Uterus (tissue), 4 donors: ENCODE measurements at places on chromosomes 11 and 22. TPM values are rescaled to one million over a fixed set of nuclear protein-coding genes. Genes with fewer than 3 reads are reported as not detected.

SLC15A3 gene
- 44.5 TPM for total RNA-seq

NXPE1 gene
- total RNA-seq: not detected

KRTAP5-8 gene
- total RNA-seq: not detected

ART1 gene
- total RNA-seq: not detected

- no peaks in the 10 kb centered on the region for H3K36me3 ChIP-seq
- H3K27ac ChIP-seq: no peak overlapping the region
- H3K4me3 ChIP-seq: no peak overlapping the region
These were observed 720.7 kb downstream of the OPCML start for GRCh38 chr11:132811649-132812048.

GRCh38 chr11:43879789-43880639 lies 617 bp upstream of the ALKBH3 start:
- H3K4me3 ChIP-seq: peak overlapping the region; percentile 69
- DNase-seq: no peak
- H3K36me3 ChIP-seq: no peaks in the 10 kb centered on the region
- no peaks in the 10 kb centered on the region for H3K4me1 ChIP-seq
- H3K27ac ChIP-seq: peak overlapping the region; percentile 79

DNA sequence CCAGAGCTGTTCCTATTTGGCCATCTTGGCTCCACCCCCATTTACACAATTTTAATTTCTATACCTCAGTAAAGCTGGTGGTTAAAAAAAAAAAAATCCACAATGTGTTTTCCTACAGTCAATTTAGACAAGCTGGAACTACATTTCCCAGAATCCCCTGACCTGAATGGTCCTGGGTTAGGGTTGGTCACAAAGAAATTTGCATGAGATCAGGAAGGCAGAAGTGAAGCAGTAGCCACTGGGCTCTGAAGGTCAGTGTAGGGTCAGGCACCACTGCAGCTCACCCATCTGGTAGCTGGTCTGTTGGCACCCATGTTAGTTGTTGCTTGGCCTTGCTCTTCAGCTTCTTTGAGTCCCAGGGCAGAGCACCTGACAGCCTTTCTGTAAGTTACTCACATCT lies 210.7 kb upstream of the API5 start:
- DNase-seq: no peak
- H3K36me3 ChIP-seq: no peaks in the 10 kb centered on the region
- H3K27ac ChIP-seq: no peak overlapping the region
- no peaks in the 10 kb centered on the region for H3K27me3 ChIP-seq

- no peaks in the 10 kb centered on the region for H3K36me3 ChIP-seq
- H3K27ac ChIP-seq: no peak overlapping the region
- no peak for DNase-seq
- no peaks in the 10 kb centered on the region for H3K4me1 ChIP-seq
- H3K27me3 ChIP-seq: no peaks in the 10 kb centered on the region
These were observed 594.5 kb downstream of the NTM start for GRCh38 chr11:131964698-131965483.

DNA sequence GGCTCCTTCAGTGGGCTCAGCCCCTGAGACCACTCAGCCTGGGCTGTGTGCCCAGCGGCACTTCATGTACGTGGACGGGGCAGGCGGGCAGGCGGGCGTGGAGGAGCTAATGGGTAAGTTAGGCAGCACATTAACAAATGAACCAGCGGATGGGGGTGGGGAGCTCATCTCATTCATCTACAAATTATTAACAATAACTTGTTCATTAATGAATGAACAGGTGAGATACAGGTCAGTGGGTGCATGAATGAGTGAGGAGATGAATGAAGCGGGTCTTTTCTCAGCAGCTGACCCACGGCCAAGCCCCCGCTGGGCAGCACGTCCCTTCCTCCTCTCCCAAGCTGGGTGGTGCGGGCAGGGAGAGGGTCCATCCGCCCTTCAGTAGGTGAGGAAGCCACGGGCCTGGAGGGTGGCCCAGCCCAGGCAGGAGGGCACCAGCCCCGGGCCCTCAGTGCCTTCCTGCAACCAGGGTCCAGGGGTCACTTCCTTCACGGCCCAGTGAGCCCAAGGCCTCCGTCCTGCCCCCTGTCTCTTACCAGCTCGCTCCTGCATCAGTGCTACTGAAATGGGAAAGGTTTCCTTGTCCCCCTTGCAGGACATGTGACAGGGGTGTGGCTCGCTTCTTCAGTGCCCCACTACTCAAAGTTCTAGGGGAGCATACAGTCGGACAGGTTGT lies 60.5 kb upstream of the KCNQ1OT1 start:
- H3K4me1 ChIP-seq: no peaks in the 10 kb centered on the region
- no peak for DNase-seq
- no peaks in the 10 kb centered on the region for H3K27me3 ChIP-seq
- H3K27ac ChIP-seq: no peak overlapping the region
- no peak overlapping the region for H3K4me3 ChIP-seq

GRCh38 chr11:68753300-68753699 lies 2.0 kb upstream of the TESMIN start:
- H3K27me3 ChIP-seq: no peaks in the 10 kb centered on the region
- H3K4me1 ChIP-seq: no peaks in the 10 kb centered on the region
- DNase-seq: no peak
- H3K36me3 ChIP-seq: no peaks in the 10 kb centered on the region
- H3K4me3 ChIP-seq: no peak overlapping the region
